AG10803 (cell line): ENCODE measurements at places on chromosomes 12 and 14.

- no peak for DNase-seq
Measured at GRCh38 chr12:124302807-124303578, 8.1 kb downstream of the RFLNA start.

GRCh38 chr12:56634242-56634836, 4.2 kb upstream of the BAZ2A start:
- no peak for DNase-seq

GRCh38 chr14:80930836-80931389, 10.6 kb downstream of the CEP128 start:
- peak; percentile 94 for DNase-seq

- DNase-seq = peak; percentile 72
Measured at GRCh38 chr14:34911209-34912150, 36.3 kb upstream of the BAZ1A start.

GRCh38 chr12:128339126-128339520, 72.2 kb downstream of the TMEM132C start:
- DNase-seq = no peak

GRCh38 chr14:96205059-96205977, 679 bp downstream of the BDKRB2 start:
- no peak for DNase-seq

GRCh38 chr14:39102265-39102968, 618 bp downstream of the SEC23A start:
- no peak for DNase-seq

- DNase-seq = peak; percentile 93
Measured at GRCh38 chr14:74595006-74595735, 16.9 kb downstream of the LTBP2 start.

DNA sequence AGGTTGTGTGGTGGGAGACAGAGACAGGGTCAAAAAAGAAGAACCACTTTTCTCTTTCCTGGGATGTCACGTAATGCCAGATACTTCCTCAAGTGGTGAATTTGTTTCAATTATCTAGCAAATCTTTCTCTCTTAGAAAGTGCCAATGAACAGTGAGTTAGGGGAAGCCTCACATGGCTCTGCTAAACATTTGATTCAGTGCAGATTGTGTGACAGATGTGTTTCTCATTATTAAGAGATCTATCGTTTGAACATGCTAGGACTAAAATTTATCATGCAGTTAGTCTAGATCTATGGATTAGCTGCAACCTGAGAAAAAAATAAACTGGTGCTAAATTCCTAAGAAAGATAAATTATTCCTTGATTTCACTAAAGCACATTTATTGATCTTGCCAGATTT, 247.8 kb downstream of the MDGA2 start:
- DNase-seq = no peak
